ENCODE measurements at places on chromosomes 6 and 20.

DNA sequence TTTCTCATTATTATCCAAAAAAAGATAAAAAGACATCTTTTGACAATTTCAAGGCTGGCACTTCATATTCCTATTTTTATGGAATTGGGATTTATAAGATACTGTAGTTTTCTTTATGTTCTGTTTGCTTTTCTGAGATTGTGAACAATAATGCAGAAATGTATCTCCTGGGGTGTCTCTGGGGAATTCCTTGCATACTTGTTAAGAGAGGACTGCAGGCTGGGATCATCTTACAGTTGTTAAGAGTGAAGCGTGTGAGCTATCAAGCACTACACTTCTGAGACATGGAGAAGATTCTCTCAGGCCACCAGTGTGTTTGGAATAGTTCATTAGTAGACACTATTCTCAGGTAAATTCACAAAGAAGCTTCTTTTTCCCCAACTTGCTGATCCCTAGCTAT lies 963.3 kb upstream of the GJE1 start:
- DNase-seq, result peak; percentile 6

DNA sequence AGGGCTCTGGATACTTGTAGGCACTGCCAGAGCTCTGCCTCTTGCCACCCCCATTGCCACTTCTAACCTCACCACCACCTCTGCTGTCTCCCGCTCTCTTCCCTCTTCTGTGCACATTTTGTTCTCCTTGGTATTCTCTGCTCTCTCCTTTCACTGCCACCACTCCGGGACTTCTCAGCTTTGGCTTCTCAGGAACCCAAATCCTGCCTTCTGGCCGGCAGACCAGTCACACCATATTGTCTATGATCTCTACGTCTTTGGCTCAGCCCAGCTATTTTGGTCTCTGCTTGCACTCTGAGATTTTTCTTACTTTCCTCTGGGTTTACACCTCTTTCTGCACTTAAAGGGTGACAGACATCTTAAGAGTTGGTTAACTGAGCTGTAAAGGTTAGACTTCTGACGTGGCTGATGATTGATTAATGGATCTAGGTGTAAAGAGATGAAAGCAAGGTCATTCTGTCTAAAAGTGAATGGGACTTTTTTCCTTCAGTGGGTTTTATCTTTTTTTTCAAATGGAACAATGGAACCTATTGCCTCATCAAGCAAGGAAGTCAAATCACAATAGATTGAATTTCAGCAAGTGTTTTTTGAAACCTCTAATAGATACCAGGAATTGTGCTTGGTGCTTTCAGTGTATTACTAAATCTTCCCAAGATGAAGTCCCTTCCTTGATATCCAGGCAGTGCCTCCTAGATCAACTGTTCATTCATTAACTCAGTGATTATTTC lies 13.8 kb downstream of the MMP24 start:
- DNase-seq, result no peak

DNA sequence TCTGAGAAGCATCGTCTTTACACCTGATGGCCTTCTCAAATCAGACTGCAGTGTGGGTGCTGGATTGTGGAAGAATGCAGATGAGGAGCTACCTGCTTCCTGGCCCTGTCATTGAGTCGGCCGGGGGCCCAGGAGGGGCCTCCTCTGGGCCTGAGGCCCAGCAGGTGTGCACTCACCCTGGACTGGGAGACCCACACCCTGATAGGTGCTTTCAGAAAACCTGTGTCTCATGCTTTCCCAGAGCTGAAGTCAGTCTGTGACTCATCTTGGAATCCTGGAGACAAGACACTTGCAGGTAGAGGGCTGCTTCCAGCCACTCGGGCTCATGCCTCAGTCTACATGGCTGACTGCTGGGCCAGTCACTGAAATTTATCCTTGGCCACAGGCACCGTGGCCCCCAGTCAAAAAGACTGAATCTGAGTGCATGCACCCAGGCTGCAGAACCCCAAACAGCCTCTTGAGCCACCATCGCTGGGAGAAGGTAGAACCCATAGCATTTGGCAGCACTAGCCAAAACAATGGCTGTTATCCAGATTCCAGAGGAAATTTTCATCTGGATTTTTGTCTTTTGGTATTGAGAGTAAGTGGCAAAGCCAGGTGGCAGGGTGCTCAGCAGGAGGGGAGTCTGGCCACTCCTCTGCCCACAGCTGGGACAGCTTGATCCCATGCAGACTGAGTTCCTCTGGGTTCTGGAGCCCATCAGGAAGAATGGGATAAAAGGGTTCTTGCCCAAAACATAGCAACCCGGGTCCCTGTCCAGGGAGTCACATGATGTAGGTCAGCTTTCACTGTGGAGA lies 182.0 kb upstream of the CST7 start:
- DNase-seq, result no peak

DNA sequence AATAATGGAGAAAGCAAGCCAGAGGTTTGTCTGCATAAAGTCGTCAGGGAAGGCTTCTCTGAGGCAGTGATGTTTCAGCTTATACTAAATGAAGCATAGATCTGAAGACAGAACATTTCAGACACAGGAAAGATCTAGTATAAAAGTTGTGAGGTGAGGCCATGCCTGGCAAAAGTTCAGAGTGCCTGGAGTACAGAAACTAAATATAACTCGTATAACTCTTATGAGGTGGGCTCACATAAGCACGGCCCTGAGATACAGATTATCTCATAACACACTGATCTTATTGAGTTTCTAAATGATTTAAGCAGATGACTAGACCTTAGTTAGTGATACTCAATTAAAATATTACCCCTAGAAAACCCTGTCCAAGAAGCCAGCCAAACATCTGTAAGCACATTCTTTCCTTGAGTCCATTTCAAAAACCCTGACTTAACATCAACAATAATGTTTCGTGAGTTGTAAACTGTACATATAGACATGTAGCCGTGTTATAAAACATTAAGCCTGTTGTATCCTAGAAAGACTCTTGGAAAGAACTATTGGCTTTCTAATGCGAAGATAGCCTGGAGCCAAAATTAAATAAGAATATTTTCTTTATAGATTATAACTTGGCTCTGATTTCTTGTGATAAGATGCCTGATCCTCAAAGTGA lies 667.6 kb downstream of the TENT5A start:
- no peak for DNase-seq

DNA sequence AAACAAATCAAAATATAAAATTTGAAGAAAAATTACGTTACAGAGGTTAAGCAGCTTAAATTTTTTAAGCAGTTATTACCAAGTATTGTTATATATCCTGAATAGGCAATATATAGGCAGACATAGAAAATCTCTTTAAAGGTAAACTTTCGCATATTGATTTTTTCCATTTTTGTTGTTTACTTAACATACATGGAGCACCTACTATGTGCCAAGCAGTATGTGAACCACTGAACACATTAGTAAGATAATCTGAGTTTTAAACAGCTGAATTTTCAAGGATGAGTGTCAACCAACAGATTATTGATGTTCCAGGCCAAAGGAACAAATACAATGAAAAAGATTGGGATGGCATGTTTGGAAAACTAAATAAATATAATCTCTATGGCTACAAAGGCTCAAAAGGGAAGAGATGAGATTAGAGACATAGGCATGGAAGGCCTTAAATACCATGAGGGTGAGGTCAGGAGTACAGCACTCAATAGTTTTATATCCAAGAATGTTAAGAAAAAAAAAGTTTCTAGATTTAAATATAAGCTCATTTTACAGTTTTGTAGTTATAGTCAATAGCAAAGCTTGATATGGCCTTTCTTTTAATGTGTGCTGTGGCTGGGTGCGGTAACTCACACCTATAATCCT lies 277.5 kb downstream of the PTPRK start:
- DNase-seq, result no peak

All from ACHN (cell line).